ENCODE measurements at places on chromosomes 2 and 18.

DNA sequence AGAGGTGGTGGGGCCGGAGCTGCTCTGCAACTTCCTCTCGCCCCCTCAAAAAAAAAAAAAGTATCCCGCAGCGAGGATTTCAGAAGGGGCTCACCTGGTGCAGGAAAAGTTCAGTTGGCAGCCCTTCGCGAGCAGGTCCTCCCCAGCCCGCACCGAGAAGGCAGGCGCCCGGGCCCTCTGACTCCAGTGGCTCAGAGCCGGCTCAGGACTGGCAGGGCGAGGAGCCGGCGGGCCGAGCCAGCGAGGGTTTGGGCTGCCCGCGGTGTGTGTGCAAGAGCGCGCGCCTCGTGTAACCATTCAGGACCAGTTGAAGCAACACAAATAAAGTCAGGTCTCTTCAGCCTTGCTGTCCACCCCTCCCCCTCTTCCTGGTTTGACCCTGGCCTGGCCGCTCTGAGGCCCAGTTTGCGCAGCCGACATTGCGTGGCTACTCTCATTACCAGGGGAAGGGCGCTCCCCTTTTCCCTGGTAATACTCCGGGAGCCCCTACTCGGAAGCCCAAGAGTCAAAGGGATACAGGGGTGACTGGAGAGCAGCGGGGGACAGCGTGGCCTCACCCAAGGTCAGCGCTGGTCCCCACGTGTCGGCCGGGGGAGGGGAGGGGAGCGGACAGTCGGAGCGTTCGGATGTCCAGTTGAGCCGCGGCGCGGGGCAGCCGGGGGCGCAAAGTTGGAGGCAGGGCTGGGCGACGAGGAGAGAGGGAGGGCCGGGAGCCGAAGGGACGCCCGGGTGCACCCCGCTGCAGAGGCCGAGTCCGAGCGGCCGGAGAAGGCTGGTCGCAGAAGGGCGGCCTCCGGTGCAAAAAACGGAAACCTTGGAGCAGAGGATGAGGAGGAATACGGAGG lies 12.3 kb downstream of the EN1 start:
- DNase-seq, result no peak

DNA sequence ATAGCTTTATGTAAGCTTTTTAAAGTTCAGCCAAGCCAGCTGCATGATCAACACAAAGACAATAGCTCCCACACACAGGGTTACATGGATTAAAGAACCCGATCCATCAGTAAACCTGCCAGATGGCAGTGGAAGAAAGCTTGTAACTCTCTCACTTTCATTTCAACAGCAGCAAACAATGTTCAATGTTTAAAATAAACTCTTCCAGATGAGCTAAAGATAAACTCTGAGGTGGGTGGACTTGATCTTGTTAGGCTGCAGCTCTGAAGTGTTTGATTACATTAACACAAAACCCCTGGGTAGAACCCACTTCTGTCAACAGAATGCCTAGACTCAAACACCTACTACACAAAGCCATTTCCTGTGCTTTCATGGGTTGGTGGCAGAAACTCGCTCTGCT lies 13.9 kb downstream of the RDH14 start:
- no peak for DNase-seq

DNA sequence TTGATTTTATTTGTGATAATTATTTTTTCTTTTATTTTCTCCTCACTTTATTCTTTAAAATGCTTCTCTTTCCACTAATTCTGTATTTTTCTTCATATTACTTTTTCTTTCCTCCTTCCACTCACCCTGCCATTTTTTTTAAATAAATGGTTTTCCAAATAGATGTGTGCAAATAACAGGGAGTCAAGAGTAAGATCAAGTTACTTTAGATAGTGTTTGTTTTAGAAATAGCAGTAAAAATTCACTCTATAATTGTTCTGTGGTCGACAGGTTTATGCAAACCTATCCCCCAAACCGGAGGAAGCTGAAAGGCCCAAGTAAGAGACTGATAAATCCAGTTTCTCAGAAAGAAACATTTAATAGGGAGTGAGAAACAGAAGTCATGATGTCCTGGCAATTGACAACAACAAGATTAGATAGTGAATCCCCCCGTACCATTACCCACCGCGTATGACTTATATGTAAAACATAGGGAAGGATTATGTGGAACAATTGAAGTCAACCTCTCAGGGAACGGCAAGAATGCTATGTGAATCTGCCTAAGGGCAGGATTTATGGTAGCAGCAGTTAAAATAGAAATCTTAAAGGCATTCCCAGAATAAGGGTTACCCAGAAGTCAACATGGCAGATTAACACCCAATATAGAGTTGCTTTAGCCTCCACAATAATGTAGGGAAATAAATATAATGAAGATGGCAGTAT lies 75.5 kb downstream of the KYNU start:
- no peak for DNase-seq

GRCh38 chr2:39981883-39982311 lies 202.8 kb upstream of the THUMPD2 start:
- DNase-seq, result no peak

GRCh38 chr2:234536178-234536965 lies 39.5 kb upstream of the ARL4C start:
- DNase-seq, result no peak

- no peak for DNase-seq
Measured at GRCh38 chr2:68190991-68191731, 33.5 kb downstream of the PNO1 start.

DNA sequence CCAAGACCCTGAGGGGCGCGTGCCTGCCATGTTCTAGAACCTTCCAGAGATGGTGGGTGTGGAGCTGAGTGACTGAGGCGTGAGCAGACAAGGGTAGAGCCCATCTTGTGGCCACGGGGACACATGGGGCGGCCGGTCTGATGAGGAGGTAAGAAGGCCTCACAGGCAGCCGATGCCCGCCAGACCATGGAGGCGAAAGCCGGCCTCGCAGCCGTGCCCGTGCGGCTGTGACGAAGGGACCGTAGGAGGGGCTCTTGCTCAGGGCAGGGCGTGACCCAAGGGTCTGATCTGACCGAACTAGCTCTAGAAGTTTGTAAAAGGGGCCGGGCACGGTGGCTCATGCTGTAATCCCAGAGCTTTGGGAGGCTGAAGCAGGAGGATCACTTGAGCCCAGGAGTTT lies 19.6 kb downstream of the D2HGDH start:
- DNase-seq, result no peak

- DNase-seq, result no peak
Measured at GRCh38 chr18:76443519-76444445, 51.3 kb downstream of the ZNF516 start.

DNA sequence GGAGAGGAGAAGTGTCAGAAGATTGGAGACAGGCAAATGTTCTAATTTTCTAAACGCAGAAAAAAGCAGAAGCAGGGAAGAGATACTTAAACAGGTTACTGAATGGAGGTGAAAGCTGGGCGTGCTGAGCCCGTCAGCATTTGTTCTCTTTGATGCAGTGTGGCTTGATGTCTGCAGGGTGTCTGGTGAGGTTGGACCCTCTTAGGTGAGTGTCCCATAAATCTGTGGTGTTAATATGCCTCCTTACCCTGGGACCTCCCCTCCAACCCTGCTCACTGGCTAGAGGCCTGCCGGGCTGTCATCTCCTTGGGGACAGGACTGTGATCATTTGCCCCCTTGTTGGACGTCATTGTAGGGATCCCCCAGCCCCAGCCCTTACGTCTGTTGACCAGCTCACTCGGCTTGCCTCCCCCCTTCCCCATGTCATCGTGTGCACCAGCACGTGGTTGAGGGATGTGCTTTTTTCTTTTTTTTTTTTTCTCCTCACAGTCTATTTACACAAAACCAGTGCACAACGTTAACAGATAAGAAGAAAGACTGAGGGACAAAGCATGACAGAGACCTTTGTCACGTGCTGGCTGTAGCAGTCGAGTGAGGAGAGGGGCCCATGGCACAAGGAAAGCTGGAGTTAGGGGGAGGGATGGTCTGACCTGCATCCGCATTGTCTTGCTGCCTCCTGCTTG lies 56.4 kb downstream of the NCK2 start:
- no peak for DNase-seq

DNA sequence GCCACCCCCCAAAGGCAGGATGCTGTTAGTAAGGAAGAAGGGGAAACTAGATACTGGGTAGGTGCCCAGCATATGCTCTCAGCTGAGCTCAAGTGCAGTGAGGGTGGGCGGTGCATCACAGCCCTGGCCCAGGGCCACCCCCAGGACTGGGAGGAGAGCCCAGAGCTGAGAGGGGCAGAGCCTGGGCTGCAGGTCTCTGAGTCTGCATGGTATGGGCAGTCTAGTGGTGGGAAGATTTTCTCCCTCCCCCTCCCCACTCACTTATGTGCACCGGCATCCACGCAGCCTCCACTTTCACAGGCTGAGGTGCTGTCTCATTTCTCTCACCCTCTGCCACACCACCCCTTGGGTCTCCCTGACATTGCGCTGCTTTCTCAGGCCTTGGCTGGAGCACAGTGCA lies 48.5 kb upstream of the CAB39 start:
- no peak for DNase-seq

GRCh38 chr18:11149441-11150270 lies at the start of gene PIEZO2:
Gene PIEZO2 (minus strand): TSS chr18:11149569. CDS start chr18:11148588, 981 bp downstream.
- no peak for DNase-seq

- DNase-seq, result no peak
Measured at GRCh38 chr2:62941413-62941812, 109.2 kb upstream of the OTX1 start.

GRCh38 chr2:231662028-231662810 lies 46.1 kb upstream of the PTMA start:
- DNase-seq, result peak; percentile 96

GRCh38 chr18:6219116-6219717 lies 195.5 kb downstream of the L3MBTL4 start:
- DNase-seq, result no peak

DNA sequence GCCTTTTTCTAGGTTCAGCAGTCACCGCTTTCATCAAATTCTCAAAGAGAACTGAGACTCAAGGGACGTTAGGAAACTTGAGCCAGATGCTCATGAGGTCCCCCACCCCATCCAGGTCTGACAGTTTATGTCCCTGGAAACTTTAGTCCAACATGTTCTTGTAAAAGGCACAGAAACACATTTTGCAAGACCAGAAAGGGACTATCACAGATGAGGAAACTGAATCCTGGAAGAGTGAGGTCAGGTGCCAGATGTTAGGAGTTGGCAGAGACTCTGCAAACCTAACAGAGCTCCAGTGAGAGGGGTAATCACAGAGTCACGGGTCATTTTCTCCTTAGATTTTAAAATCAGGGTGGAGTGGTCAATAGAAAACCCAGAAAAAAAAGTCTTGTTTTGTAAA lies 76.6 kb downstream of the RDH14 start:
- DNase-seq, result no peak

- DNase-seq, result no peak
Measured at GRCh38 chr2:98308068-98308467, 38.2 kb upstream of the CNGA3 start.

GRCh38 chr18:4040391-4041092 lies 414.6 kb downstream of the DLGAP1 start:
- DNase-seq, result no peak

- no peak for DNase-seq
Measured at GRCh38 chr18:62937065-62937464, 221.7 kb downstream of the PHLPP1 start.

GRCh38 chr2:169330555-169331198 lies 31.7 kb downstream of the LRP2 start:
- no peak for DNase-seq

DNA sequence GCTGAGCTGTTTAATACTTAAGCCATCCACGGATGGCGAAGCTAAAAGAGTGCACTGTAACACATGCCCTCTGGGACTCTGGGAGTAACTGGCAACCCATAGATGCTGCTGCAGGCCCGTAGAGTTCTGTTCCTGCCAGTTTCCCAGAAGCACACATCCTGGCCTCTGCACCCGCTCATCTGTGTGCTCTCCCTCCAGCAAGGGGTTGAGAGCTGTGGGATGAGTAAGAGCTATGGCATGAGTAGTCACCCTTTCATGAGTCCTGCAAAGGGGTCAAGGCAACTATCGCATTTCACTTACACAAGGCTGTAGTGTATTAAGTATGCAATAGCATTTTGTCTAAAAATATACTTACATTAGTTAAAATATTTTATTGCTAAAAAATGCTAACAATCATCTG lies 1341.8 kb upstream of the NXPH2 start:
- DNase-seq, result no peak

Measured in effector CD8-positive, alpha-beta T cell (primary cell).